Osteocyte (in vitro differentiated cells): ENCODE measurements at places on chromosomes 6 and 20. TPM values are rescaled to one million over a fixed set of nuclear protein-coding genes. Genes with fewer than 3 reads are reported as not detected.

The IL17F gene
- not detected in 2 replicates for total RNA-seq

GRCh38 chr6:138682704-138683527, 90.7 kb upstream of the CCDC28A start:
- no peak for DNase-seq
- H3K36me3 ChIP-seq = no peaks in the 10 kb centered on the region
- no peak overlapping the region for H3K4me3 ChIP-seq
- H3K27me3 ChIP-seq = no peaks in the 10 kb centered on the region
- peaks cover 15% of the 10 kb centered on the region for H3K4me1 ChIP-seq

- H3K4me3 ChIP-seq = no peak overlapping the region
- H3K36me3 ChIP-seq = no peaks in the 10 kb centered on the region
- no peak overlapping the region for H3K27ac ChIP-seq
- DNase-seq = no peak
- no peaks in the 10 kb centered on the region for H3K27me3 ChIP-seq
- no peaks in the 10 kb centered on the region for H3K4me1 ChIP-seq
Observed at GRCh38 chr6:84218091-84218490, 9.4 kb downstream of the CEP162 start.

DNA sequence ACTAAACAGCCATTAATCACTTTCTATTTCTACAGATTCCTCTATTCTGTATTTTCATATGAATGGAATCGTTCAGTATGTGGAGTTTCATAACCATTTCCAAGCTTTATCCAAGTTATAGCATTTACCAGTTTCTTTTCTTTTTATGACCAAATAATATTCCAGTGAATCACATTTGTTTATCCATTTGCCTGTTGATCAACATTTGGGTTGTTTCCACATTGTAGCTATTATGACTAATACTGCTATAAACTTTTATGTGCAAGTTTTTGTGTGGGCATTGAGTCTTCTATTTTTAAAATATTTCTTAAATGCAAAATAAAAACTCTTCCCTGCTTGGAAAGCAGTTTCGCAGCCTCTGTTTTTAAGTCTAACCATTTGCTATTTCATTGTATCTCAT, 336.4 kb upstream of the OPRM1 start:
- no peak for DNase-seq
- peaks cover 24% of the 10 kb centered on the region for H3K4me1 ChIP-seq
- no peaks in the 10 kb centered on the region for H3K27me3 ChIP-seq
- H3K27ac ChIP-seq = no peak overlapping the region
- no peak overlapping the region for H3K4me3 ChIP-seq

- H3K4me3 ChIP-seq = no peak overlapping the region
- DNase-seq = no peak
- no peaks in the 10 kb centered on the region for H3K4me1 ChIP-seq
- H3K27ac ChIP-seq = no peak overlapping the region
Observed at GRCh38 chr6:105747823-105748405, 338.2 kb upstream of the PRDM1 start.

DNA sequence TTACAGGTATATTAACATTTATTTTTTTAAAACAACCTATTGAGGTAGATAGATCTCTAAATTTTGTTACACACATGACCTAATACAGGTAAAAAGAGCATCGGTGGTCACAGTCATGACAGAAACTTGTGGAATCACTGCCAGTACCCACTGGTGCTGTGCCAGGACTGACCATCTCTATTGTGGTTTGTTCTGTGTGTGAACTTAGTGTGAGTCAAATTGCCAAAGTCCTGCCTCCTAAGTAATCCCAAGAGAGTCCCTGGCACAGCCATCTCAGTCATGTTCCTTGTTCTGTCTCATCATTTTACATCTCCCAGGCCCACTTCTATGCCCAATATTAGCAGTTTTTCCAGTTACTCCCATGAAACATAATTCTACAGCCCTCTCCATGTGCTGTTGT, 21.4 kb downstream of the GSTA2 start:
- no peaks in the 10 kb centered on the region for H3K36me3 ChIP-seq
- no peak overlapping the region for H3K4me3 ChIP-seq
- no peak for DNase-seq

The ADGRF5 gene
- total RNA-seq = not detected in 2 replicates

The DNAH8 gene
- total RNA-seq = 0.21 and 0.24 TPM in 2 replicates

The NKX2-2 gene
- not detected in 2 replicates for total RNA-seq
